Stimulated activated CD4-positive, alpha-beta T cell treated with anti-CD3 and anti-CD28 coated beads, Interleukin-1b, Interleukin-23, amount 100 ng/mL, for 1 hour (primary cell): ENCODE measurements at places on chromosomes 12 and 14.

DNA sequence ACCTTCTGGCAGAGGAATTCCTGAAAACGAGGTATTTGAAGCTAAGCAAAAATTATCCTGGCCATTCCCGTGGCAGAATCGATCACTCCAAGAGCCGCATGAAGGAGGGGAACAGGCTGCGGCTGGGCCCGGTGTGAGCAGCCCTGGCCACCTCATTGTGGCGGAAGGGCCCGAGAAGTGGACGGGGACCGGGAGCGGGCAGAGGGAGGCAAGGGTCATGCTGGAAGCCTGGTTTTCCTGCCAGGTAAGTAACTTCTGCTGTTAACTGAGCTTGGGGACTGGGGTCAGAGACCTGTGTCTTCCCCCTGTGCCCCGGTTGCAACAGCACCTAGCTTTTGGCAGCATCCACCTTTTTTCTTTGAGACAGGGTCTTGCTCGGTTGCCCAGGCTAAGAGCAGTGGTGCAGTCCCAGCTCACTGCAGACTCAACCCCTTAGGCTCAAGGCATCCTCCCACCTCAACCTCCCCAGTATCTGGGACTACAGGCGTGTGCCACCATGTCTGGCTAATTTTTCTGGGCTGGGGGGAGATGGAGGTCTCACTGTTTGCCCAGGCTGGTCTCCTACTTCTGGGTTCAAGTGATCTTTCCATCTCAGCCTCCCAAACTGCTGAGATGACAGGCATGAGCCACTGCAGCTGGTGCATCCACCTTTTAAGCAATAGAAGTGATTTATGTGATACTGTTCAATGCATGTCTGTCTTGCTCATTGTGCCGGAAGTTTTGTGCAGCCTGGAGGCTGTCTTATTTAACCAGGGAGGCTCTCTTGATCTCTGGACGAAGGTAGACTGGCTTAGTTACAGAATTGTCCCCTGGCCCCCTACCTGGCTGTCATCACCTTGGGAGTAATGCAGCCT, 174.0 kb upstream of the MYL2 start:
- DNase-seq = no peak

- DNase-seq = no peak
These were observed 16.3 kb downstream of the YAF2 start for GRCh38 chr12:42221726-42222125.

GRCh38 chr12:30795410-30796312, 40.9 kb upstream of the CAPRIN2 start:
- no peak for DNase-seq

DNA sequence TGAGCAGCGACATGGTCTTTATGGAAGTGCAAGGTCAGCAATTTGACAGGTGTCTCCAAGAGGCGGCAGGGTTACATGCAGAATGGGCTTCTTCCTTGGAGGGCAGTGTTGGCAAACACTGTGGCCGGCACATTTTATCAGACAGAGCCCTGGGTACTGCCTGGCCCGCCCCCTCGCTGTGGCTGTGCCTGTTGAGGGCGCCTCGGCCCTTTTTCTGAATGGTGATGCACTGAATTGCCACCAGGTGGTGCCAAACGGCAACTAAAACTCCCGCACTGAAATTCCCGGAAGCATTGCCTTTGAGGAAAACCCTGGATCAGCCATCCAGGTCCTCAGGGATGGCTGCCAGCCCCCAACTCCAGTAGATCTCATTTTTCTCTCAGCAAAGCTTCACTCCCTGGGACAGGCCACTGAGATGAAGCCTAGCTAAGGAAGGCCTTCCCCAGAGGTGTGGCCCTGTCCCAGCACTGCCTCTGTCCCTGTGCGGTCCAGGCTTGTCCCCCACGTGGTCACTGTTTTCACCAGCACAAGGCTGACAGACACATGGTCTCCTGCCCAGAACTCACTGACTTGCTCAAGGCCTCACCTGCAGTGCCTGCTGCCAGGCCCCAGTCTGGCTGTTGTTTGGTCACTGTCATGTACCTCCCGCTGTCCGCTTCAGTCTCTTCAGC, 73.6 kb downstream of the TESC start:
- no peak for DNase-seq

- no peak for DNase-seq
These were observed 94.9 kb downstream of the CHGA start for GRCh38 chr14:93017898-93018297.

DNA sequence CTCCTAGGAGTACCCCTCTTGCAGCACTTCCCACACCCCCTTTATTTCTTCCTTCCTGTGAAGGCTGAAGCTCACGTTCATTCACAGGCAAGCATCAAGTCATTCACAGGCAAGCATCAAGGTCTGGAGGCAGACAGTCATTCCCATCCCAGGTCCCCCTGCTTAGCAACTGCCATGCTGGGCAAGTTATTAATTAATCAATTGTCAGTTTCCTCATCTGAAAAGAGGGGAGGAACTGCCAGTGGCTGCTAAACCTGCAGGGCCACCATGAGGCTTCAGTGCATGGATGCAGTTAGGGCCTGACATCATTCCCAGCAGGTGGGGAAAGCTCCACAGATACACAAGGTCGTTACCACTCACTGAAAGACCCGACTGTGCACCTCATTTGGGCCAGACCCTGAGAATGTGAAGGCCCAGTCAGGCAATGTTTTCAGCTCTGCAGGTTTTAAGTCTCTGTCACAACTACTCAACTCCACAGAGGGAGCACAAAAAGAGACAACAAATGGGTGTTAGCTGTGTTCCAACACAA, 85.0 kb upstream of the GPR68 start:
- no peak for DNase-seq

- DNase-seq = peak; percentile 19
These were observed 3.7 kb upstream of the NECAP1 start for GRCh38 chr12:8078398-8078797.
